D341Med (cell line): ENCODE measurements at places on chromosomes 2 and 18.

GRCh38 chr2:65053199-65053598, 3.0 kb upstream of the CEP68 start:
- no peak for DNase-seq

GRCh38 chr2:182646763-182647498, 69.1 kb upstream of the DNAJC10 start:
- no peak for DNase-seq

DNA sequence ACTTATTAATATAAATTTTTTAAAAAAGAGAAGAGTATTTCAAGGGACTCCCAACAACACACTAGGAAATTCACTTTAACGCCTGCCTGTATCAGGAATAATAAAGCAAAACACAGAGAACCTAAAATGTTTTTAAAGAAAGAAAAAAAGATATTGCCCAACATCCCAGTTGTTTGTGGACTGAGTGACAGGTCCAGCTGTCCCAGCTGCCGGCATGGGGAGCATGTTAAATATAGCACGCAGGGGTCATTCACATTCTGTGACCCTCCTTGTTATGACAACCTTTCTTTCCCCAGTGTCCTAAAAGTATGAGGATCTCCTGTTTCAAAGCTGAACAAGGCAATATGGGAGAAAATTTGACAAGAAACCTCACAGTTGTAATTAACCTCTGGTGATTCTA, 4.4 kb downstream of the KLHL41 start:
- DNase-seq, result no peak

- DNase-seq, result no peak
These were observed 45.9 kb downstream of the PNO1 start for GRCh38 chr2:68203587-68203986.

- no peak for DNase-seq
These were observed 98.7 kb downstream of the TCF4 start for GRCh38 chr18:55489034-55489986.

- no peak for DNase-seq
These were observed 24.9 kb upstream of the DNMT3A start for GRCh38 chr2:25366629-25367028.

- DNase-seq, result no peak
These were observed 87.7 kb downstream of the TMEM18 start for GRCh38 chr2:589281-590130.

GRCh38 chr2:233929352-233930022, 12.3 kb downstream of the TRPM8 start:
- no peak for DNase-seq

GRCh38 chr2:119755906-119756305, 3.8 kb upstream of the PTPN4 start:
- DNase-seq, result no peak

DNA sequence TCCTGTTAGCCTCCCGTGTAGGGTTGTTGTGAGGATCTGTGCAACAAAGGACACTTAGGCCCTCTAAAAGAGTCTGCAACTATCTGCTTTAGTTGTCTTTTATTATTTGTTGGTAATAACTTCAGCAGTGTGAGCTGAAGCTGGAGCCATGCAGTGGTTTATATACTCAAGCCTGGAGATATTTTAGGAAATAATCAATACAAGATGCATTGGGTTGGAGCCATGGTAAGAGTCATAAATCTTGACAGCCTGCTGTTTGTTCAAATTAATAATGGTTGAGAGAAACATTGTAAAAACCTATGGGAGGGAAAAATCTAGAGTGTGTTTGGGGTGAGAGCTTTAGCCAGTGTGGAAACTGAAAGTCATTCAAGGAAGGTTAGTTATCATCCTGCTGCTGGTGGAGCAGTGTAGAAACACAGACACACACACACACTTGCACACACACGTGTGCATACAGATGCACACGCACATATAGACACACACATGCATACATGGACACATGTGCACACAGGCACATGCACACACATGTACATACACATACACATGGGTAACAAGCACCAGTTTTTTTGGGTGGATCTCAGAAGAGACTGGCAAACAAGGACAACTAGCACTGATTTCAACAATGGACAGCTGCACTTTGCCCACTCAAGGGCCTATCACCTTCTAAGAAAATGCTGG, 51.0 kb downstream of the ACOXL start:
- no peak for DNase-seq

GRCh38 chr2:127173057-127173456, 47.0 kb downstream of the CYP27C1 start:
- DNase-seq, result no peak

DNA sequence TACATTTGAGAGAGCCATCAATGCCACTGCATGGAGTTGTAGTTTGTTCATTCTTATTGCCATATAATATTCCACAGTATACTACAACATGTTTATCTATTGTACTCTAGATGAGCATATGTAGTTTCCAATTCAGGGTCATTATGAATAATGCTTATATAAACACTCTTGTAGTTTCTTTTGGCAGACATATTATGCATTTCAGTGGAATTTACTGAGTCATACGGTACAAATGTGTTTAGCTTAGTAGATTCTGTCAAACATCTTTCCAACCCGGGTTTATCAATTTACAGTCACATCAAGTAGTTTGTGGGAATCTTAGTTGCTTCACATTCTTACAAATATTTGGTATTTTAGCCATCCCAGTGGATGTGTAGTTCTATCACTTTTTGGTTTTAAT, 161.1 kb downstream of the KCNH7 start:
- no peak for DNase-seq

GRCh38 chr2:227765788-227766372, 20.2 kb downstream of the SCYGR8 start:
- no peak for DNase-seq

DNA sequence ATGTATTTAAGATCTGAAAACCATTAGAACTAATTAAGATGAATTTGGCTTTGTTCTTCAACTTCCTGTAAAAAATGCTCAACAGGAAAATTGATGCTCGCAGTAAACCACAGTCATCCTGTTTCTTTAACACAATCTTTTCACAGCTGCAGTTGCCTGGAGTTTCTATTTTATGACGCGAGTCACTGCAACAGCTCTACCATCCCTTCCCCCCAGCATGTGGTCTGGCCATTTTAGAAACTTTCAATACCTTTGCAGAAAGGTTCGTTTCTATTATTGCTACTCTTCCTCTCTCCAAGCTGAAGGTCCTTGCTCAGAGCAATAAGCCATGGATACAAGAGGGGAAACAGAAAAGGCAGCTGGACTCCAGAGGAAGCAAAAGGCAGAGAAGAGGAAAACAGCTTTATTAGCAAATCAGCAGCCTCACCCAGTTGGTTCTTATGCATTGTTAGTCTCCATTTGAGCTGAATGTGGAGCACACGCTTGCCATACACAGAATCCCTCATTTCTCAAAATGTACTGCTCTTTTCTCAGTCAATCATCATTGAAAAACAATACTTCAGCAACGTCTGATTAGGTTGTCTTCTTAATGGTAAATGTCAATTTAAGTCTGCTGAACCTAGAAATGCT, 3.9 kb downstream of the WIPF1 start:
- DNase-seq, result no peak

DNA sequence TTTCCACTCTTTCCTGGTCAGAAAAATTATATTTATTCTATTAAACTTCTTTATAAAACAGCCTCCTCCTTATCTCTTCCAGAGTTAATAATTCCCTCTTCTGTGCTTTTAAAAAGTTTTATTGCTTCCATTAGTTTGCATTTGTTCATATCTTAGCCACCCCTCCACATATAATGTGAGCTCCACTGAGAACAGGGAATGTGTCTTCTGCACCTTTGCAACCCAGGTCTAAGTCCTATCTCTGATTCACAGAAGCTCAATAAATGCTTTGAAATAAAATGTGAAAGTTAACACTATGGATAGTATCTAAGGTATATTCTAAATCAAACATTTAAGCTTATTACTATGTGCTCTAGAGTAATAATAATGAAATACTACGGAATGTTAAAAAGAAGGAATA, 9.3 kb upstream of the LRATD1 start:
- DNase-seq, result no peak

- DNase-seq, result no peak
These were observed 198.4 kb downstream of the RBM43 start for GRCh38 chr2:151063271-151063670.

- DNase-seq, result no peak
These were observed 30.5 kb upstream of the TMEM131 start for GRCh38 chr2:98026292-98026691.

GRCh38 chr2:66082581-66082980, 352.3 kb upstream of the MEIS1 start:
- no peak for DNase-seq

- no peak for DNase-seq
These were observed 164.0 kb upstream of the ZEB2 start for GRCh38 chr2:144683966-144684365.

- DNase-seq, result no peak
These were observed 146.3 kb downstream of the GALR1 start for GRCh38 chr18:77395953-77396352.

DNA sequence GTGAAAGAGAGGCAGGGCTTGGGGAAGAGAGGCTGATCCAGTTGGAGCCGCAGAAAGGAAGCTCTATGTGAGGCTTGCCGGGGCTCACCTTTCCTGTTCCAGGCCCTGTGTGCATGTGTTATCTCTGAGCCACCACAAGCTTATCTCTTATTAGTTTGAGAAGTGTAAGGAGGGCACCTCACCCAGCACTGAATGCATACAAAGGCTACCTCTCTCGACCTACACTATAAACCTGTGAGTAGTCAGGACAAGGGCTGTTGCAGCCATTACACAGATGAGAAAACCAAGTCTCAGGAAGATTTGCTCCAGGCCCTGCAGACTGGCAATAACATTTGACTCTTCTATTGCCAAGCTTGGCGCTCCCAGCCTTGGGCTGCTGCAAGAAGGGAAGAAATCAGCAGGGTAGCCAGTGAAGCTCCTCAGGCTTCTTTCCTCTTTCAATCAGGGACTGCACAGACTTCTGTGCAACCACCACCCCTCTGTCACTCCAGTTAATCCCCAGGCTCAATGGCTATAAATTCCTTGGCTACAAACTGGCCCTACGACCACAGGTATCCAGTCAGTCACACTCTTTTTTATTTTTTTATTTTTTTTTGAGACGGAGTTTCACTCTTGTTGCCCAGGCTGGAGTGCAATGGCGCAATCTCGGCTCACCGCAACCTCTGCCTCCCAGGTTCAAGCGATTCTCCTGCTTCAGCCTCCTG, 73.8 kb downstream of the CLHC1 start:
- no peak for DNase-seq

GRCh38 chr2:165055082-165055851, 99.9 kb upstream of the SLC38A11 start:
- no peak for DNase-seq

GRCh38 chr2:64325477-64325851, 128.5 kb upstream of the LGALSL start:
- no peak for DNase-seq

DNA sequence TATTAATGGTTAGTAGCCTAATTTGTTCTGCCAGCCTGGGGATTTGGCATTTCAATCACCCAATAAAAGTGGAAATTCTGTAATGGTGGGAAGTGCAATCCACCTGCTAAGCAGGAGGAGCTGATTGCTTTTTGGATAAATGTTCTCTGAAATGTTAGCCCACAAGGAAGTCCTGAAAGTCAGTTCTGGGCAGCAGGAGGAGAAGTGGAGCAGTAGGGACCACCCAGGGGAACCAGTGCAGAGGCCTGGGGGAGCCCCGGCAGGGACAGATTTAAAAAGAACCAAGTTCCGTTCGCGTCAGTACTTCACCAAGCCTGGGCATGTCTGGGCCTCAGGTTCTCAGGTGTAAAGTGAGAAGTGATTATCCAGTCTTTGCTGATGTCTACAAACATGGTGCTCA, 248.5 kb upstream of the RAB6C start:
- DNase-seq, result no peak

DNA sequence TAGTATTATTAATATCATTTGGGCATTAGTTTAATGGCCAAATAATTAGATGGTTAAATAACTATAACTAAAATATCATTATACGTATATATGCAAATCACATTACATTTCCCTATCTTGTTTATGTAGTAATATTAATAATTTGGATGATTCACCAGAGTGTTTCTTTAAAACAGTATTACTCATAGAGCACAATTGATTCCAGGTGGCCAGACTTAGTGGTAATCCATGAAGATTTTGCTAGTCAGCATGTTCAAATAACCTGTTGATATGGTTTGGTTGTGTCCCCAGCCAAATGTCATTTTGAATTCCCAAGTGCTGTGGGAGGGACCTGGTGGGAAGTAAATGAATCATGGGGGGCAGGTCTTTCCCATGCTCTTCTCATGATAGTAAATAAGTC, 782.3 kb downstream of the LRP1B start:
- DNase-seq, result no peak

DNA sequence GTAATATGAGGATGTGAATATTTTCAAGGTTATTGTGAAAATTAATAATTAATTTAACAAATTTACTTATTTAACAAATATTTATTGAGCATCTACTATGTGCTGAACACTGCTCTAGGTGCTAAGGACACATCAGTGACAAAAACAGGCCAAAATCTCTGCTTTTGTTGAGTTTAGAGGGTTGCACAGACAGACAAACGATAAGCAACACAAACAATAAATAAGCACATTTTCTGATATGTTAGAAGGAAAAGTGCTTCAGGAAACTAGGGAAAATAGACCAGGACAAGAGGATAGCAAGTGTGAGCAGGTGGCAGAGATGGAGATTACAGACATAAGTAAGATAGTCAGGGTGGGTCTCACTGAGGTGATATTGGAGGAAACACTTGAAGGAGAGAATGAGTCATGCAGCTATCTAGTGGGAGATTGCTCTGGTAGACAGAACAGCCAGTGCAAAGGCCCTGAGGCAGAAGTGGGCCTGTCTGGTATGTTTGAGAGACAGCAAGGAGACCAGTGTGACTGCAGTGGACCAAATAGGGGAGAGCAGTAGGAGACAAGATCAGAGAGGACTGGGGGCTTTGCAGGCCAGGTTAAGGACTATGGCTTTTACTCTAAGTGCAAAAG, 38.3 kb downstream of the SFXN5 start:
- no peak for DNase-seq

DNA sequence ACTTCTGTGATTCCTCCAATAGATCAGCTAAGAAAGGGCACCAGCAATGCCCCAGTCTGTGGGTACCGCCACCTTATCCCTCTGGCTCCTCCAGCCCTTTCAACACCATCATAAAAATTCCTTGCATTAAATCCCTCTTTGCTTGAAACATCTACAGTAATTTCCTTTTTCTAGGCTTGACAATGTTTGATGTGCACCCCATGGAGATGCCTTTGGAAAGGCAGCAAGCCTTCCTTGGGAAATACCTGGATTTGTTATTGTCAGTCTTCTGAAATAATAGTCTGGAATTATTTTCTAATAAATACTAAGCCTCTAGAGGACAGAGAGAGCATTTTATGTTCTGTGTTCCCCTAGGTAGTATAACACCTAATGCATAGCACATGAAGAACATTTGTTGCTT, 46.1 kb downstream of the NCKAP5 start:
- DNase-seq, result no peak

GRCh38 chr2:184814421-184814820, 216.1 kb downstream of the ZNF804A start:
- DNase-seq, result no peak

DNA sequence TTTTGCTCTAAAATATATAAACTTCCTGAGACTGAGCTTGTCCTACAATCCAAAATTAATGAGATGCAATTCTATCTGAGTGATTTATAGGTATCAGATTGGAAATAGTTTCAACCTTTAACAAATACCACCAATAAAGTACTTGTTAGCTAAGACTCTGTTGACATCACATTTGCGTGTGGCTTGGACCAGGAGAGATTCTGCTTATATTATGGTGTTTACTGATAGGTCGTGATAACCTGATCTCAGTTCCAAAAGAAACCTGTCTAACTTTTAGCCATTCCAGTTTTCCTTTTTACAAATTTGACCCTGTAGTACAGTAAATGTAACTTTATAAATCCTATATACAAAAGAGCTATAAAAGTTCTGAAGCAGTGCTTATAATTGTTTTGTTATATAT, 78.4 kb upstream of the ABCA12 start:
- DNase-seq, result no peak
